ENCODE measurements at places on chromosomes 5 and 9. TPM values are rescaled to one million over a fixed set of nuclear protein-coding genes. Genes with fewer than 3 reads are reported as not detected.
A peak's percentile ranks its signal among the peaks of the same experiment; 100 is the strongest.

DNA sequence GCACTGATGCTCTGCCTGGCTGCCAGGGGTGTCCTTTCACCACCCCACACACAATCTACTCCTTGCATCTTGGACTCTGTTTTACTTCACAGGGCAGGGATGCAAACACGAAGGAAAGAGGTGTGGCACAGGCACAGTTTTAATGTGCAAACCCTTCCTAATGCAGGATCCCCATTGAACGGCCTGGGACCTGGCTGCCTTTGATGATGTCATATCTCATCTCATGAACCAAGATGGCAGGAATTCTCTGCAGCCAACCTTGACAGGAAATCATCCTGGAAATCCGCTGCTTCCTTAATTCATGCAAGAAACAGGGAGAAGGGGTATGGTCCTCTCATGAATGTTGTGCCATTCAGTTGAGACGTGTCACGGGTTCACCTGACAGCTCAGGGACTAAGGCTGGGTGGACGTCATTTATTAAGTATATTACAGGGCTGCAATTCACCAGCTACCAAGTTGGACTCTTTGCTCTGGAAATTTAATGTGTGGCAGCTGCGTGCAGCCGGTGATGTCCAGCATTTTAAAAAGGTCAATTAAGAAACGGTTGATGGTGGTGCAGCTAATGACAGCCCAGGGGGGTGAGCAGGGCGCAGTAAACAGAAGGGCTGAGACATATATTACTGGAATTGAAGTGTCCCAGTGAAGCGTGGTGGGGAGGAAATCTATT is 91.5 kb downstream of the LMNB1 start:
- no peak for DNase-seq

DNA sequence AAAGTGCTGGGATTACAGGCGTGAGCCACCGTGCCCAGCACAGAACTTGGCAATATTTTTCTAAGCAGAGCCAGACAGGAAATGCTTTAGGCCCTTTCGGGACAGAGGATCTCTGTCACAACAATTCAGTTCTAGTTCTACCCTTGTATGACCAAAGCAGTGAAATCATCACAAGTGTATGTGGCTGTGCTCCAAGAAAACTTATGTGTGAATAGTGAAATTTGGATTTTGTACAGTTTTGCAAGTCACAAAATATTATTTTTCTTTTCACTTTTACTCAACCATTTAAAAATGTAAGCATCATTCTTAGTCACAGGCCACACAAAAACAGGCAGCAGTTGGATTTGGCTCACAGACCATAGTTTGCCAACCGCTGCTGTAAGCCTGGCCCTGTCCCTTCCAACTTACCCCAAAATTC is 20.4 kb upstream of the PRUNE2 start:
- DNase-seq: no peak

GRCh38 chr5:80284720-80285119 is 28.9 kb upstream of the SERINC5 start:
- DNase-seq: no peak

GRCh38 chr9:101706261-101706798 is 32.1 kb downstream of the GRIN3A start:
- DNase-seq: no peak

DIPK1B gene
- 3.8 TPM for total RNA-seq

DNA sequence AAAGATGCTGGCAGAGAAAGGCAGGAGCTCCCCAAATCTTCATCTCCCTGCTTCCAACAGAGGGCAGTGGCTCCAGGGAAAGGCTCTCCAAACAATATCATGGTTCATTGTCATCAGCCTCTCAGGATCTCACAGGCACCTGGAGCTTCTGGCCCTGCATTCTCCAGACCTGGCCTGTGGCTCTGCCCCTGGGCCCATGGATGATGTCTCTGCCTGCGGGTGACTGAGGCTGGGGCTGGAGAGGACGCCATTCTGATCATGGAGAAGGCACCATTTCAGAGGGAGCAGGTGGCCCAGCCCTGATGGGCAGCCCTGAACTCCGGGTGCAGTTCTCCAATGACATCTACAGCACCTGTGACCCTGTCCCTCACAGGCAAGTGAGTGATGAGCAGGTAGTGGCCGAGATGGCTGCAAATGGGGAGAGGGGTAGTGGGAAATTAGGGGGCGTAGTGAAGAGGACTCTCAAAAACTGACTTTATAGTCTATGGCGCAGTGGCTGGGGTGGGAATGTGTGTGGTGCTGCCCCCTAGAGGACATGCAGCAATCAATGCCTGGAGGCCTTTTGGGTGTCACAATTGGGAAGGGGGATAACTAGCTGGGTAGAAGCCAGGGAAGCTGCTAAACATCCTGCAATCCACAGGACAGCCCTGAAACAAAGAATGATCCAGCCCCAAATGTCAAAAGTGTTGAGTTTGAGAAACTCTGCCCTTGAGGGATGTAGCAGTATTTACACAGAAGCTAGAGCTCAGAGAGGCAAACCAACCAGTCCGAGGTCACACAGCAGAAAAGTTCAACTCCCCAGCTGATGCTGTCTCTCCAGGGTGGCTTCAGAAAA is 3.2 kb downstream of the SH3PXD2B start:
- peak; percentile 80 for DNase-seq

All from suprapubic skin (tissue), 4 donors.